Hematopoietic multipotent progenitor cell treated with erythropoietin and hydrocortisone succinate and interleukin-3 and kit ligand, for 4 days (in vitro differentiated cells): ENCODE measurements at places on chromosomes 5 and 9.
A peak's percentile ranks its signal among the peaks of the same experiment; 100 is the strongest.

DNA sequence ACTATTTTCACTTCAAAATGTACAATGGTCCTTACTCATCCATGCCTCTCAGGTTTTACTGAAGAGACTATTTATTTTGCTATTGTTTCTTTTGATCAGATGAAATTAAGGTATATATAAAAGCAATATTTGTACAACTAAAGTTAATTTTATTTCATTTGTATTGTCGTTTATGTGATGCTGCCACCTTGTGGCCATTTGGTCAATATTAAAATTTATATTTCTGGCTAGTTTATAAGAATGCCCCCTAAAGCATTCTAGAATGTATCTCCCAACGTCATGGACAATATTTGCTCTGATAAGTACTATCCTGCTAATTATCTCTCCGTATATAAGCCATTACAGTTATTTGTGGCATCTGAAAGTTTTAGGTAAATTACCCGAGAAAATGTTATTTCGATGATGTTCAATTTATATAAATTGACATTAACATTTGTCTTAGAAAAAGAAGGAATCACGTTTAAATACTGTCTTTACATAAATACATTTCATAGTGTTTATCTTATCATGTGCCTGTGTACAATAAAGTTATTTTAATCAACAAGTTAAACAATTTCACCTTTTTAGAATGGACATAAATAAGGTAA lies 680.0 kb downstream of the TAF11L14 start:
- DNase-seq = peak; percentile 62

GRCh38 chr5:131384616-131385214 lies 120.9 kb downstream of the CDC42SE2 start:
- no peak for DNase-seq

DNA sequence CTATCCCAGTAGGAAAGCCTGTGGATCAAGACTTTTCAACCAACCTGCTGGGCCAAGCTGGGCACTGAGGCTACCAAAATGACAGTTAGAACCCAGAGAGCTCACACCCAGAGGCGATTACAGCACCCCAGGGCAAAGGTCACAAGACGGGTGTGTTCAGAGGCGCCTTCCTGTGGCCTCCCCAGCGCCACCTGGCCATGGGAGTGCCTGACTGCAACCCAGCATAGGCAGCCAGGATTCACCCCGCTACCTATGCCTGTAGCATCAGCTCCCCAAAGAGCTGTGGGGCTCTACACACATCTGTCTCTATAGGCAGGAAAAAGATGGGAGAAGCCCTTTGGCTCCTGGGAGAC lies 33.5 kb downstream of the PDGFRB start:
- DNase-seq = peak; percentile 79

- peak; percentile 79 for DNase-seq
Measured at GRCh38 chr5:139177809-139178588, 20.2 kb downstream of the SIL1 start.

DNA sequence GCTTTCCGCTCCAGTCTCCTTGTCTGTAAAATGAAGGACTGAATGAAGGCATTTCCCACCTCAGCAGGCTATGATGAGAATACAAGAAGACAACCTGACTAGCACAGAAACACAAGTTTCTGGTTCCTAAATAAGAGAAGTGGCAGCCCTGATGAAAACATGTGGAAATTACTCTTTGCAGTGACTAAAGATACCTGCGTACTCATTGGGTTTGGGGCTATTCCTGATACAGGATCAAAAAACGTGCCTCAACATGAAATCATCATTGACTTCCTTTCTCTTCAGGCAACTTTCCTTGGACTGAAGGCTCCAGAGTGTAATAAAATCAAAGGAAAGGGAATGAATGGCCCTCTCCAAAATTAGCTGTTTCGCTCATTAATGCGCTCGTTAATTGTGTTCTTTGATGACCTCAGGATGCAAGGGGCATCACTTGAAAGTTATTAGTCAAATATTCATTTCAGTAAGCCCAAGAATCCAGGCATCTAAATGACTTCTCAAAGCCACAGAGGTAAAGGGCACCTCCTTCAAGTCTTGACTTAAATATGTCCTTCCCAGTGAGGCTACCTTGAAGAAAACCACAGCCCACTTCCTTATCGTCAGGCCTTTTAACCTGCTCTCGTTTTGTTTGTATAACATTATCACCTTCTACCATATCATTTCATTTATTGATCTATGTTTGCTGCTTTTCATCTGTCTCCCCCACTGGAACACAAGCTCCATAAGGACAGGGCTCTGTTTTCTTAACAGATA lies 68.9 kb downstream of the RASEF start:
- DNase-seq = no peak
